H7 (cell line): ENCODE measurements at places on chromosomes 5 and 9.
A peak's percentile ranks its signal among the peaks of the same experiment; 100 is the strongest.

DNA sequence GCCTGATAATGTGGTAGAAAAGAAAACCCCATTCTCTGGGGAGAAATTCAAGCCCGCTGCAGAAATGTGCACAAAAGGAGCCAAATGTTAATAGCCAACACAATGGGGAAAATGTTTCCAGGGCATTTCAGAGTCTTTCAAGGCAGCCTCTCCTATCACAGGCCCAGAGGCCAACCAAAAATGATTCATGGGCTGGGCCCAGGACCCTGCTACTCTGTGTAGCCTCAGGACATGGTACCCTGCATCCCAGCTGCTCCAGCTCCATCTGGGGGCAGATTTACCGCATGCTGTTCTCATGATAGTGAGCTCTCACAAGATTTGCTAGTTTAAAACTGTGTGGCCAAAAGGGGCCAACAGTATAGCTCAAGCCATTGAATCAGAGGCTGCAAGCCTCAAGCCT is 41.1 kb downstream of the RAPGEF6 start:
- no peak for DNase-seq

GRCh38 chr5:110038297-110038997 is 348.7 kb downstream of the MAN2A1 start:
- no peak for DNase-seq

- no peak for DNase-seq
Observed at GRCh38 chr5:171757853-171758535, 27.6 kb upstream of the SMIM23 start.

- no peak for DNase-seq
Observed at GRCh38 chr9:70933321-70933720, 188.1 kb downstream of the TRPM3 start.

DNA sequence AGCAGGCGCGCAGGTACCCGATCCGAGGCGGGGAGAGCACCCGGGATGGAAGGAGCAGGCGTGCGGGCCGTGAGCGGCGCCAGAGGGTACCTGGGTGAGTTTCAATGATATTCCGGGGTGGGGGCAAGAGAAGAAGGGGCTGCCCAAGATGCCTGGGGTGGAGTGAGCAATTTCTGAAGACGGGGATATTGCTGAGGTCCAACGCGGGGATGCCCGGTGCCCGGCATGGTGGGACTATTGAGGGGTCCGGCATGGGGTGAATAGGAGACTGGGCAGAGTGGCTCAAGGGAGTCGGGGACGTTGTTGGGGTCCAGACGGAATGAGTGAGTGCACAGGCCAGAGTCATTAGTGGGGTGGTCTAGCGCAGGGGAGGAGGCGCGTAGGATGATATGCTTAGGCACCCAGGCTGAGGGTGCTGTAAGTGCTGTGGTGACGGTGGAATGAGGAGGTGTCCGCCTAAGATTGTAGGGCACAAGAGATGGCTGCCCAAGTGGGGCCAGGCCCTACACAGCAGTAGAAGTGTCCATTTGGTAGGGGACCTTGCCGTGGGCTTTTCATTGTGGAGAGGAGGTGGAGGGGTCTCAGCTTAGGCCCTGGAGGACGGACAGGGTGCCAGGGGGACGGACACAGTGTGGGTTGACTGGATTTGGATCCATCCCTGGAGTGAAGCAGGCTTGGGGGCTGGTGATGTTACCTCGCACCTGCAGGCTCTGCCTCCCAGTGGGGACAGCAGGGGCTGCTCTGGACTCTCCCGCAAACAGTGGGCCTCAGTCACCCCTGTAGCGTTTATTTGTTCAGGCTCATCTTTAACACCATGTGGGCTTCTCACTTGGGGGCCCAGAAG is 719 bp downstream of the MIGA2 start:
- DNase-seq, result peak; percentile 54

GRCh38 chr9:72807765-72808445 is 144.9 kb downstream of the ALDH1A1 start:
- peak; percentile 31 for DNase-seq

DNA sequence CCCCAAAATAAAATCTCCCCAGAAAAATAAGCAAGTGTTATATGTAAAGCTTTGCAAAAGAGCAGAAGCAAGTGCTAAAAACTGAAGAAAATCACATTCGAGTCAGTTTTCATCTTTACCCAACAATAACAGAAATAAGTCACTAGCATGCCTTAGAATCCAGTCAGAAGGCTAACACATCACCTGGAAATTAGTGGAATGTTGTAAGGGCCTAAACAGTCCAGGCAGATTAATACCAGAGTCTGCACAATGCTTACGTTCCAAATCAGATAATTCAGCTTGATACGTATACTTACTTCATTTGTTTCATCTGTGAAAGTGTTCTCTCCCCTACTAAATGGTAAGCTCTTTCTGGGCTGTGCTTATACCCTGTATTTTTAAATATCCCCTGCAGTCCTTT is 42.7 kb downstream of the SUSD1 start:
- DNase-seq, result no peak

- no peak for DNase-seq
Observed at GRCh38 chr9:136441191-136441680, 1.6 kb upstream of the INPP5E start.

DNA sequence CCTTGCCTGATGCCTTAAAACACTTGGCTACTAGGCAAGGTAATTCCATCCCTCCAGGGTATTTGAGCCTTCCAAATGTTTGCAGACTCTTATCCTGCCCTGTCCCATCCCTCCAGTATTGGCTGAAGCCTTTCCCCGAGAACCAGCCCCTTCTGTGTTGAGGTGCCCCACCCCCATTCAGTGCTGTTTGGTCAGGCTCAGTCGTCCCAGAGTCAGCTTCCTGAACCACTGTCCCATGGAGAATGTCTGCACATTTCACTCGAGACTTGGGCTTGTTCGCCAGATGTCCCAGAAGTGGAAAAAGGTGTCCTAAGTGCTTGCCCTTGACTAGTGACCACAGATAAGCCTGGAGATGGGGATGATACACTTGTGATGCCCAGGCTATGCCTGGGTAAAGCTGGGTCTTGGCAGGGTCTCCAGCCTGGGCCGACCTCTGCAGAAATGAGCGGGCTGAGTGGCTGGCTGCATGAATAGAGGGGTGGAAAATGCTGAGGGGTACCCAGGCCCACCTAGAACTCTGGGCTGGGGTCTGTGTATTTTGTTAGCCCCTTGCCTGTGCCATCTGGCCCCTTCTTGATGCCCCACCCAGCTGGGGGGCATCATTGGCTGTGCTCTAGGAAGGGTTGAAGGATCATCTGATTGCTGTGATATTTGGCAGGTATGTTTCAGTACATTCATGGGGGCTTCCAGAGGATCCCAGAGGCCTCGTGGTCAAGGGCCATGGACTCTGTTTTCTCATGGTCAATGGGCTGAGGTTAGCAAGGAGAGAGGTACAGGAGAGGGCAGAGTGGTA is 178.4 kb downstream of the MACROH2A1 start:
- no peak for DNase-seq

- DNase-seq, result no peak
Observed at GRCh38 chr5:78768781-78769380, 120.3 kb upstream of the LHFPL2 start.

DNA sequence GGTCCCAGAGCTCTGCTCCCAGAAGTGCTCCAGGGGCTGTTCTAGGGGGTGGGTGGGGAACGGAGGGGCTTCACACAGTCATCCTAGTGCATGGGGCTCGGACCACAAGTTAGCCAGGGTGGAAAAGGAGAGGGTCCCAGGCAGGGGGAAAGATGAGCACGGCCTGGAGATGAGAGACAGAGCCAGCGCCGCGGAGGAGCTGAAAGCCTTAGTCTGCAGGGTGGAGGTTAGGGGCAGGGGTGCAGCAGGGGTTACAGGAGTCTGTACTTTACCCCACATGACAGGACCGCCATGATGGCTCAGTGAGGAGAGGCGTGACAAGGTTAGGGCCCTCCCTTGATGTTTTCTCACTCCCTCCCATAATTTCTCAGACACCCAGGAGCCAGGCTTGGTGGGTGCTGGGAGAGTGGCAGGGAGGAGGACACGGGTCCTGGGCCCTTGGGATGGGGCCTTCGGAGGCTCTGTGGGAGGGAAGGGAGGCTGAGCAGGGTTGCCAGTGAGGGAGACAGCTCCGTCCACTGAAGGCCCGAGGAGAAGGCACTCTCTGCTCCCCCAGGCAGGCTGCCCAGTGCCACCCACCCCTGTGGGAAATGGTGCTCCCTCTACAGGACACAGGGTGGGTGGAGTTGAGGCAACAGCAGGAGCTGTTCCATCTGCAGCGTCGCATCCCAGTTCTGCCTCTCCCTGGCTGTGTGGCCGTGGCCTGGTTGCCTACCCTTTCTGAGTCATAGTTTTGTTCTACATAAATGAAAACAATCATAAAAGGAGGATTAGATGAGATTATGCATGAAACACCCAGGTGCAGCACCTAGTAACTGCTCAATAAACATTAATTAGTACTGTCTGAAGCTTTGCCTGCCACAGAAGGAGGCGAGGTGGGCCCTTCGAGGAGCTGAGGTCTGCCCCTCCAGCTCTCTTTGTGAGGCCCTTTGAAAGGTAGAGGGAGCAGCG is 66.2 kb downstream of the NDST1 start:
- peak; percentile 83 for DNase-seq

GRCh38 chr5:80146046-80146445 is 109.8 kb downstream of the SERINC5 start:
- DNase-seq, result no peak

GRCh38 chr5:101212942-101213514 is 309.9 kb upstream of the ST8SIA4 start:
- peak; percentile 4 for DNase-seq

DNA sequence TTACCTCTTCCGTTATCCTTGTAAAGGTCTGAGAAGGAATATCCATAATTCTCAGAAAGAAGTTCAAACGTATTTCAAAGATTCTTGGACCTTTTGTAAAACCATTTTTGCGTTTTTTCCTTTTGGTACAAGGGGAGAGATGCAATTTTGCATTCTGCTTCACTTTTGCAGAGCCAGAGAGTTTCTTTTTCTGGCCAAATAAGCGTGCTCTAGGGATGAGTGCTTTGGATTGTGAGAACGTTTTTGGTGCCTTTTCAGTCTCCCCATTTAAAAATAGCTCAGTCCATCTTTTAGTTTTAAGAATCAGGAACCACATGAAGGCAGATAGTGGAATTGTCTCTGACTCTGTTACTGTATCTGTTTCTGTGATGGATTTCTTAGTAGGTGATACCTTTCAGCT is 1.5 kb downstream of the ARHGAP26 start:
- no peak for DNase-seq
